ENCODE measurements at places on chromosomes 1 and 21.
A peak's percentile ranks its signal among the peaks of the same experiment; 100 is the strongest.

GRCh38 chr1:245881767-245882391 is 625.2 kb downstream of the SMYD3 start:
- DNase-seq, result no peak

GRCh38 chr1:243367314-243367713 is 111.5 kb downstream of the SDCCAG8 start:
- no peak for DNase-seq

- DNase-seq, result peak; percentile 56
Observed at GRCh38 chr1:112743174-112744008, 28.3 kb upstream of the PPM1J start.

GRCh38 chr1:119139403-119139802 is 1.1 kb downstream of the WARS2 start:
- DNase-seq, result no peak

DNA sequence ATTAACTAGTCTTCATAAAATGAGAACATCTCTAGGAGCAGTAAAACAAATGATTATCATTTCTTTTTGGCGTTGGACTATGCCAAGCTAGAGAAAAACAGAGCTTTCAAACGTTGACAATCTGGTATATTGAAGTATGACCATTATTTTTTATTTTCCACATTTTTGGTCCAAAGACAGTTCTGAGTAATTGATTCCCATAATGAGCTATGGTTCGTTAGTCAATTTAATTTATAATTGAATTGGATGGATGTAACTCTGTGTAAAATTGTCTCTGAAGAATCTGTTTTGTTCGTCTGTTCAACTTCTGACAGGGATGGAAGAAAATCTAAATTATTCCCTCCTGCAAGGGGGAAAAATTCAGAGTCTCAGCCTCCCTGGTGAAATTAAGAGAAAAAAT is 234.5 kb downstream of the LMO4 start:
- DNase-seq, result peak; percentile 29

GRCh38 chr1:110348050-110348449 is 8.9 kb downstream of the RBM15 start:
- DNase-seq, result no peak

GRCh38 chr1:243938208-243938607 is 88.2 kb upstream of the AKT3 start:
- no peak for DNase-seq

DNA sequence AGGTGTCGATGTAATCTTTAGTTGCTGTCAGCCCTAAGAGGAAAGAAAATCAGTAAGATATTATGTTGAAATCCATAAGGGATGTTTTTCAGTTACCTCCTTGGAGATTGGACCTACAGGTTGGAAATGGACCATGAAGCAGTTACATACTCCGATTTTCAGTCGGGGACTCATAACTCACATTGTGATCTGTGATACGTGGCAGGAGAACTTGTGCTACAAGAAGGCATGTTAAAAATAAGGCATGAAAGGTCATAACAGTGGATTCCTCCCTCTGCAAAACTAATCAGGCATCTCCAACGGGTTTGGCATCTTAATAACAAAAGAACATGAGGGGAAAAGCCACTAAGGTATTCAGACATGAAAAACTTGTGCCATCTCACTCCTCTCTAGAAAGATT is 111.2 kb upstream of the CACHD1 start:
- no peak for DNase-seq

DNA sequence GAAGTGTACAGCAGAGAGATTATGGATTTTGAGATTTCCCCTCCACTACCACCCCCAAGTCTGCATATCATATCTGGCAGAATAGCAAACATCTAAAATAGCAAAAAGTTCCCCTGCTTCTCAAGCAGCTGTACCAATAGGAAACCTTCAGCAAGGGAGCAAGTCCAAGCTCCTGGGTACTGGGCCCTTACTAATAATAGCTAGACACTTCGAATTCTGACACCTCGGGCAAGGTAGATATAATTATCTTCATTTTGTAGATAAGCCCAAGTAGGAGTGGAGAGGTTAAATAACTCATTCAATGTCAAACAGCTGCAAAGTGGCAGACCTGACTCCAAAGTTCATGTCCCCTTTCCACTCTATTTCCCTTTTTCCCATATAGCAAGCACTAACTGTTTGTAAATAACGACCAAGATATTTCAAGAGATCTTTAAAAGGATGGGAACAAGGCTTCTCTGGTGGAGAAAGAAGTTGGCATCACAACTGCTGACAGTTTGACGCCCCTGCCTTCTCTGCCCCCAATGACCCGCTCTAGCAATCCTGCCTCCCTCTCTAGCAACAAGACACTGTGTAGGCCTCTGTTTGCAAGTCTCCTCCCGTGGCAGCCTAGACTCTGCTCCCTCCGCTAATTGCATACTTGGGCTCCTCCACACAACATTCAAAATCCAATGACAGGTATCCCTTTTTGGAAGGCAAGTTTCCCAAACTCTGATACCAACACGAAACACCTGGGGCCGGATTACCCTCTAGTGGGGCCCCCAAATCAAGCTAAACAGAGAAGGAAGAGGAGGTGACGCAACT is 18.7 kb upstream of the ADAR start:
- DNase-seq, result no peak

DNA sequence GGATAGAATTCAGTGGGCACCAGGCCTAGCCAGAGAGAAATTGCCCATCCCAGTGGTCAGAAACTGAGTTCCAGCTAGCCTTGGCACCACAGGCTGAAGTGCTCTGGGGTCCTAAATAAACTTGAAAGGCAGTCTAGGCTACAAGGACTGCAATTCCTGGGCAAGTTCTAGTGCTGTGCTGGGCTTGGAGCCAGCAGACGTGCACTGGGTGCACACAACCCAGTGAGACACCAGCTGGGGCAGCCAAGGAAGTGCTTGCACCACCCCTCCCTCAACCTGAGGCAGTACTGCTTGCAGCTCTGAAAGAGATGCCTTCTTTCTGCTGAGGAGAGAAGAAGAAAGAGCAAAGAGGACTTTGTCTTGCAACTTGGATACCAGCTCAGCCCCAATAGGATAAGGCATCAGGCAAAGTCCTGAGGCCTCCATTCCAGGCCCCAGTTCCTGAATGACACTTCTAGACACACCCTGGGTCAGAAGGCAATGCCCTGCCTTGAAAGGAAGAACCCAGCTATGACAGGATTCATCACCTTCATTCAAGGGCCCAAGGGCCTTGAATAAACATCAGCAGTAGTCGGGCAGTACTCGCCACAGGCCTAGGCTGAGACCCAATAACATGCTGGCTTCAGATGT is 55.1 kb downstream of the OVGP1 start:
- no peak for DNase-seq

GRCh38 chr1:10057796-10058195 is 25.0 kb downstream of the UBE4B start:
- DNase-seq, result no peak

- DNase-seq, result no peak
Observed at GRCh38 chr1:205676002-205676401, 4.3 kb downstream of the SLC45A3 start.

- DNase-seq, result no peak
Observed at GRCh38 chr21:41750051-41750450, 16.8 kb downstream of the RIPK4 start.

- no peak for DNase-seq
Observed at GRCh38 chr21:27076025-27076424, 109.1 kb upstream of the ADAMTS5 start.

- DNase-seq, result no peak
Observed at GRCh38 chr1:6105218-6105679, 59.6 kb downstream of the KCNAB2 start.

DNA sequence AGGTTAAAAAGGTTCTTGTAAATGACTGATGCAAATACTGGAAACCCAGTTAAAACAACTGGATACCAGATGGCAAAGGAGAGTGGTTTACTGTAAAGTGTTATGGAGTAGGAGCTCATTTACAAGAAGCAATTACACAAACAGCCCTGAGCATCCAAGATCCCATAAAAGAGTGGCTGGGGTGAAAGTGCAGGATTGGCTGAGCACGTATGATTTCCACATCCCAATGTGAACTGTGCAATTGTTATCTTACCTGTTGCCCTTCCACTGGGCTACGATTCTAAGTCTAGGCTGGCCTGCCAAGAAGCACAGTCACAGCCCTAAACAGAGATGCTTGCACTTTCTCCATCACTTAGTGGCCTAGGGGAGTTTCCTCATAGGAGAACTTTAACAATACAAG is 277.6 kb upstream of the RUNX1 start:
- DNase-seq, result no peak

DNA sequence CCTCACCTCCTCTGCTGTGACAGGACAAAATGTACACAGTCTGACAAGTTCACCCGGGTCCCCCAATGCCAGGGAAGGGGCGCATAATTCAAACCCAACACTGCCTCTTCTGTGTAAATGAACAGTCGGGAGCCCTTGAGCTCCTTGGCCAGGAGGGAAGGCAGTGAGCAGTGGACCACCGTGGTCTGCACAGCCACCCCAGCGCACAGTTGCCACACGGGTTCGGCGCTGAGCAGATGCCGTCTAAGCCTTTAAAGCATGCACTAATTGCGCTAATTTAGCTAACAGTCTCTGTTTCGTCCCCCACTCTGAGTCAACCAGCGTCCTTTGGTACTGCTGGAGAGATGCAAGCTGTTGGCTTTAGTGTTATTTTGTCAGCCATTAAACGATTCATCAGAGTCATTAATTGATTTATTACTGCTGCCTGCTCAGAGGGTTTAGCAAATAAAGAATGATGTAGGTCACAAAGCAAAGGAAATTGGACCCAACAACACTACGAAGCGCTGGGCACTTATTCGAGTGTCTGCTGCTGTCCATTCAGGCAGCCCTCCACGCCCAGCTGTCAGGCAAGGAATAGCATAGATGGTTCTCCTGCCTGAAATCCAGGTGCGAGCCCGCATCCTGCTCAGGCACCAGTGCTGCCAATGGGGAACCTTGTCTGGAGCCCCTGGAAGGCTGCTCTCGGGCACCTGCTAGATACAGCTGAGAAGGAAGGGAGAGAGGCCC is 91.5 kb downstream of the MRPL37 start:
- no peak for DNase-seq

DNA sequence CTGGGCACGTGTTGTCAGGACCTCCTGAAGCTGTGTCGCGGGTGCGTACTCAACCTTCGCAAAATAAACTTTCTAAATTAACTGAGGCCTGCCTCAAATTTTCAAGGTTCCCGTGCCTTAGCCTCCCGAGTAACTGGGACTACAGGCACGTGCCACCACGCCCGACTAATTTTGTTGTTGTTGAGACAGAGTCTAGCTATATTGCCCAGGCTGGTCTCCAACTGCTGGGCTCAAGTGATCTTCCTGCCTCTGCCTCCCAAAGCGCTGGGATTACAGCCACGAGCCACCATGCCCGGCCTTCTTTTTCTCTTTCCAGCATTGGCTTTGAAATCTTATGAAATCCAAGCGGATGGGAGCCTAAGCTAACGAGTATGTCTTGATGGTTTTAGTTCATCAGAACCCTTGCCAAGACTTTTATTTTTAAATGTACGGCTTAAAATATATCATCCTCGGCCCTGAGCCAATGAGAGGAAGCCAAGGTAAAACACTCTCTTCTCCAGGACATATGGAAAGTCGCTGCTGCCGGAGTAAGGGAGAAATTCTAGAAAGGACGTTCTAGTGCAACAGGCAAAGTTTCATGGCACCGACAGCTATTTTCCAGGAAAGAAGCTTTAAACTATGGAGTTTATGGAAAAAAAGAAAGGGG is 12.7 kb upstream of the ERVH48-1 start:
- no peak for DNase-seq

Data from eye (tissue), 1 donor.